ENCODE measurements at places on chromosomes 12 and 14.

GRCh38 chr12:12715459-12716150 is 1.6 kb upstream of the CDKN1B start:
- DNase-seq, result no peak

DNA sequence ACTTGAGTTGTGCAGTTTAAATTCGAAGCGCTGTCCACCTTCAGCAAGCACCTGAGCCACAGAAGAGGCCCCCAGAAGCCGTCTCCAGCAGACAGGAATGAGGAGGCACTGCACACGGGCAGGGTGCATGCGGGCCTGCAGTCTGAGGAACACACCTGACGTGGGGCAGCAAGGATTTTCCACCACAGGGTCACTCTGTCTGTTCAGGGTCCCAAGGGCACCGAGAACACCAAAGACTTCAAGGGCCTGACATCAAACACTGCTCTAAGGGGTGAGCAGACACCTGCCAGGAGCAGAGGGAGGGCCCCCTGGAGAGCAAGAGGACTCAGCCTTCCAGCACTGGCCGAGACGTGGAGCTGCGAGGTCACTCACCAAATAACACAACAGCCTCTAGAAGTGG is 99.7 kb upstream of the C14orf180 start:
- no peak for DNase-seq

- no peak for DNase-seq
Observed at GRCh38 chr14:53295985-53296582, 143.0 kb upstream of the DDHD1 start.

GRCh38 chr14:75311356-75311755 is 32.7 kb downstream of the FOS start:
- no peak for DNase-seq

- peak; percentile 90 for DNase-seq
Observed at GRCh38 chr14:53528185-53528671, 375.1 kb upstream of the DDHD1 start.
